A549 treated with GW870086 at 1 μM for 4 hours (cell line): ENCODE measurements at places on chromosomes 5 and 9. TPM values are rescaled to one million over a fixed set of nuclear protein-coding genes. Genes with fewer than 3 reads are reported as not detected.

FOXD4L6 gene
- 0.06 TPM in 1 of 5 replicates, not detected in the others for total RNA-seq

EIF4EBP3 gene
- total RNA-seq: 1.1 to 3.0 TPM (median 2.1 TPM) in 5 replicates

CCNO gene
- 5.6 to 8.3 TPM (median 7.3 TPM) in 5 replicates for total RNA-seq

MCTP1 gene
- 7.3 to 12.2 TPM (median 10.1 TPM) in 5 replicates for total RNA-seq

NEUROG1 gene
- not detected in 5 replicates for total RNA-seq
